Activated T-cell treated with anti-CD3 and anti-CD28 coated beads, Interleukin-2, amount 50 U/mL, for 72 hours (primary cell): ENCODE measurements at places on chromosomes 6 and 20. TPM values are rescaled to one million over a fixed set of nuclear protein-coding genes. Genes with fewer than 3 reads are reported as not detected.

Gene EBF4
- total RNA-seq = 23.0 TPM

Gene BTNL2
- total RNA-seq = not detected

Gene SCGN
- total RNA-seq = not detected

Gene ANKEF1
- 4.2 TPM for total RNA-seq

Gene HCRTR2
- not detected for total RNA-seq

Gene SLC17A4
- total RNA-seq = not detected

Gene TPD52L1
- 0.56 TPM for total RNA-seq

Gene TBX18
- total RNA-seq = not detected

Gene RAET1L
- total RNA-seq = not detected

Gene FAM209B
- 1.3 TPM for total RNA-seq

Gene ALDH8A1
- 1.8 TPM for total RNA-seq
